ENCODE measurements at places on chromosomes 13 and 19. TPM values are rescaled to one million over a fixed set of nuclear protein-coding genes. Genes with fewer than 3 reads are reported as not detected.
A peak's percentile ranks its signal among the peaks of the same experiment; 100 is the strongest.

- peak; percentile 78 for DNase-seq
Observed at GRCh38 chr19:49149652-49150105, 5.5 kb downstream of the HRC start.

DNA sequence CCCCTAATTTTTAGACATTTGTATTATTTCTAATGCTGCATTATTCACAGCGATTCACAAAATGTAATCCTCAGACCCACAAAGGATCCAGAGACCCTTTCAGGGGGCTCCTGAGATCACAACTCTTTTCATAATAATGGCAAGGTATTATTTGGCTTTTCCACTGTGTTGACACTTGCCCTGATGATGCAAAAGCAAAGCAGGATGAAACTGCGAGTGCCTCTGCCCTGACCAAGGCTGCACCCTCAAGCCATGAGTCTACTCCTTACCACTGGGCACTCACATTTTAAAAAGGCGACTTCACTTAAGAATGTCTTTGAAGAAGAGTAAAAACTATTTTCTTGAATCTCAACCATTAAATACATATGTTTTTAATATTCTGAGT lies 11.4 kb downstream of the ELF1 start:
- DNase-seq = no peak

- no peak for DNase-seq
Observed at GRCh38 chr13:33441015-33441414, 155.5 kb upstream of the STARD13 start.

The TNFSF9 gene
- not detected for polyA plus RNA-seq

The PGLYRP1 gene
- polyA plus RNA-seq = not detected

The HNRNPA1L2 gene
- 8.5 TPM for polyA plus RNA-seq
